ENCODE measurements at places on chromosomes 7 and 10.

DNA sequence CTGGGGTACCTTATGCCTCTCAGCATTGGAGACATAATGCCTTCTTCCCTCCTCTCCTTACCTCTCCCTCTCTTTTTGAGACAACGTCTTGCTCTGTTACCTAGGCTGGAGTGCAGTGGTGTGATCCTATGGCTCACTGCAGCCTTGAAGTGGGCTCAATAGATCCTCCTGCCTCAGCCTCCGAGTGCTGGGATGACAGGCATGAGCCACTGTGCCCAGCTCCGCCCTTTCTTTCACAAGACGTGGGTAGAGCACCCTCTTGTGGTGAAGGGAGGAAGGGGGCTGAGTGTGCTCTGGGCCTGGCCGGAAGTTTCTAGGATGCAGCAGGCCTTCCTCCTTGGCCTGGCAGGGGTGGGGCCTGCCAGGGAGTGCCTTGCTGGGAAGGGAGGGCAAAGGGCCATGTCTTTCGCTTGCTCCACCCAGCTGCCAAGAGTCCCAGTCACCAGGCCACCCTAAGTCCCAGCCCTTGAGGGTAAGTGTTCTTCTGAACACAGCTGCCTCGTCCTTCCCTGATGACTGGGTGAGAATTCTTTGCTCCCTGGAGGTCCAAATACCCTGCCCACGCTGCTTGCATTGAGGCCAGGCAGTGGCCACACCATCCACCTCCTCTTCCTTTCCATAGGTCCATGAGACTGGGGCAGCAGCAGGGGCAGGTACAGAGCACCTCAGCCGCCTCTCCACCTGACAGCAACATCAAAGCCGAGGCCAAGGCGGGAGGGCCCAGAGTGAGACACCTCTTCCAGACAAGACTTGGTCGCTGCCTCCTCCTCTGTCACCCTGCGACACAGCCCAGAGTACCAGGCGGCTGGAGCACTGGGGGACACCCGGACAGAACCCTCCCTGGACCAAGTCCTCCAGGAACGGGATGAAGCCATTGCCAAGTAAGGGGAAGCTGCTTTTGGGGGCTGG lies 3.7 kb downstream of the ABHD11 start:
- no peaks in the 10 kb centered on the region for H3K27me3 ChIP-seq
- peaks cover 9% of the 10 kb centered on the region for H3K4me1 ChIP-seq
- peak overlapping the region; percentile 47 for H3K27ac ChIP-seq
- H3K36me3 ChIP-seq: peaks cover 2% of the 10 kb centered on the region

- H3K4me1 ChIP-seq: peaks cover 30% of the 10 kb centered on the region
- H3K36me3 ChIP-seq: peaks cover 49% of the 10 kb centered on the region
- no peaks in the 10 kb centered on the region for H3K27me3 ChIP-seq
- H3K27ac ChIP-seq: no peak overlapping the region
Observed at GRCh38 chr10:121519901-121520493, 78.2 kb downstream of the FGFR2 start.

- no peaks in the 10 kb centered on the region for H3K36me3 ChIP-seq
- H3K27me3 ChIP-seq: no peaks in the 10 kb centered on the region
- H3K27ac ChIP-seq: no peak overlapping the region
- no peaks in the 10 kb centered on the region for H3K4me1 ChIP-seq
- no peak for DNase-seq
Observed at GRCh38 chr7:118140468-118140867, 43.5 kb upstream of the LSM8 start.

GRCh38 chr7:111517549-111517951 lies 44.7 kb downstream of the IMMP2L start:
- H3K27me3 ChIP-seq: no peaks in the 10 kb centered on the region
- H3K36me3 ChIP-seq: peaks cover 41% of the 10 kb centered on the region
- DNase-seq: no peak
- no peak overlapping the region for H3K4me3 ChIP-seq
- H3K27ac ChIP-seq: no peak overlapping the region

GRCh38 chr10:66723608-66724400 lies 202.0 kb upstream of the LRRTM3 start:
- peaks cover 2% of the 10 kb centered on the region for H3K27me3 ChIP-seq
- no peak for DNase-seq
- no peak overlapping the region for H3K4me3 ChIP-seq
- H3K36me3 ChIP-seq: no peaks in the 10 kb centered on the region
- H3K4me1 ChIP-seq: peaks cover 12% of the 10 kb centered on the region

DNA sequence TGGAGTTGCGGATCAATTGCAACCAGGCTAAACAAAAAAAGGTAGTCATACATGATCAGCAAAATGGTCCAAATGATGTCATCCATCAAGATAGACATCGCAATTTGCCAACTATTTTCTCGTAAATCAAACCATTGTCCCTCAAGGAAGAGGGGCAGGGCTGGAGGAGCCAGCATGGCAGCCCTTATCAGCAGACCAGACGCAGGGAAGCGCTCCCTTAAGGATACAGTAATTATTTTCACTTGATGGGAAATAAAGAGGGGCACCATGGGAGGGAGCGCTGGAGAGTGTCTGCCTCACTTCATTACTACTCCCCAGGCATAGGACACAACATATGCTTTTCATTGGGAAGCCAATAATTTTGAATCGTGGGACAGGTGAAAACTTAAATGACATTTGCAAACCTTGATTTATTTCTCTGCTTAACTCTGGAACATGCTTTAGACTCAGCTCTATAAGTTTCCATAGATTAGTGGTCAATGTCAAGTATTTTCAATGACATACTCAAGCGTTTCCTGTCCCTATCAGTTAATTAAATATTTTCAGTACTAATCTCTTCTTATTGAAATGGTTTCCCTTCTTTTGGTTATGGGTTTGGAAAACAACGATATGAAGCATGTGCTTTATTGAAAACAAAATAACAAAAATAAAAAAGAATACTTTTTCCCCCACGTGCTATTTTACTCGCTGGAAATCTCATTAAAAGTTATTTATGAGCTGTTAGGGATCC lies 202.4 kb upstream of the HABP2 start:
- H3K27ac ChIP-seq: no peak overlapping the region
- H3K27me3 ChIP-seq: no peaks in the 10 kb centered on the region
- no peak overlapping the region for H3K4me3 ChIP-seq
- H3K4me1 ChIP-seq: peaks cover 19% of the 10 kb centered on the region
- DNase-seq: no peak

GRCh38 chr7:27095050-27095896 lies 527 bp downstream of the HOXA1 start:
- peaks cover 68% of the 10 kb centered on the region for H3K4me1 ChIP-seq
- no peak for DNase-seq
- no peaks in the 10 kb centered on the region for H3K27me3 ChIP-seq
- H3K36me3 ChIP-seq: peaks cover 10% of the 10 kb centered on the region
- peak overlapping the region; percentile 98 for H3K4me3 ChIP-seq

- peaks cover 10% of the 10 kb centered on the region for H3K36me3 ChIP-seq
- H3K27ac ChIP-seq: no peak overlapping the region
- no peak for DNase-seq
Observed at GRCh38 chr7:18257711-18258110, 230.1 kb upstream of the PRPS1L1 start.

Measured in mesothelial cell of epicardium (in vitro differentiated cells).